Stimulated activated CD4-positive, alpha-beta T cell treated with anti-CD3 and anti-CD28 coated beads, Interleukin-2, amount 100 ng/mL, for 48 hours (primary cell): ENCODE measurements at places on chromosomes 5 and 9.

DNA sequence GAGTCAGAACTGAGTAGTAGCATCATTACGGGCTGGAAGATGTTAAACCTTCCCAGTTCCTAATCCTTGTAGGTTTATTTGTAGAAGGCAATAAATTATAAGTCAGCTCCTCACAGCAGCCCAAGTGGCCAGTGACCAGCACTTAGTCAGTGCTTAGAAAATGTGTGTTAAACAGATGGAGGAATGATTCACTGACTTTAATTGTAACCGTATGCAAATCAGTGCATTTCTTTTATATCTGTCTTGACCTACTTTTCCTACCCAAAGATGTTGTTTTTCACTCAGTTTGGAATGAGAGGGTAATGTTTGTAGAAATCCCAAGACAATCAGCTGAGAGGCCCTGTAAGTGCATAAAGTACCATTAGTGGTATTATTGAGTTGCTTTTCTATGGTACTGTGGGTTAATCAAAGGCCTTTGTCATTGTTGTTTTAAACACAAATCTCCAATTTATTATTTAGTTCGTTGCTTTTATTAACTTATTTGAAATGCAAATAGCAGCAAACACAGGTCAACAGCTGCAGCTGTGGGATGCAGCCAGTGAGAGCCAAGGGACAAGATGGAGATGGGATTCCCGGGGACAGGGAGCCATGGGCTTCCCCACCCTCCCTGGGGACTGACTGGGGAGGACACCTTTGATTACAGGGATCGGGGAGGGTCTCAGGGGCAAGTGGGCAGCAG, 49.8 kb downstream of the MAP1B start:
- no peak for DNase-seq

GRCh38 chr5:141898448-141899049, 20.3 kb upstream of the PCDH1 start:
- DNase-seq = no peak

- DNase-seq = no peak
Measured at GRCh38 chr9:105064248-105065097, 136.5 kb upstream of the ABCA1 start.

GRCh38 chr5:57176350-57176857, 2.5 kb downstream of the GPBP1 start:
- no peak for DNase-seq

GRCh38 chr9:101029315-101030085, 973 bp downstream of the PLPPR1 start:
- no peak for DNase-seq

GRCh38 chr5:88675168-88675707, 207.7 kb downstream of the MEF2C start:
- no peak for DNase-seq

- DNase-seq = no peak
Measured at GRCh38 chr9:131965103-131965502, 114.6 kb downstream of the MED27 start.

DNA sequence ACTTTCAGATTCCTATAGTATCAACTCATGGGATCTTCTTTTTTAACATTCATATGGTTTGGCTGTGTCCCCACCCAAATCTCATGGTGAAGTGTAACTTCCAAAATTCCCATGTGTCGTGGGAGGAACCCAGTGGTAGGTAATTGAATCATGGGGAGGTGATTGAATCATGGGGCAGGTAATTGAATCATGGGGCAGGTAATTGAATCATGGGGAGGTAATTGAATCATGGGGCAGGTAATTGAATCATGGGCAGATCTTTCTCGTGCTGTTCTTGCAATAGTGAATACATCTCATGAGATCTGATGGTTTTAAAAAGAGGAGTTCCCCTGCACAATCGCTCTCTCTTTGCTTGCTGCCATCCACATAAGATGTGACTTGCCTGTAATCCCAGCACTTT, 21.8 kb upstream of the AGGF1 start:
- DNase-seq = no peak

DNA sequence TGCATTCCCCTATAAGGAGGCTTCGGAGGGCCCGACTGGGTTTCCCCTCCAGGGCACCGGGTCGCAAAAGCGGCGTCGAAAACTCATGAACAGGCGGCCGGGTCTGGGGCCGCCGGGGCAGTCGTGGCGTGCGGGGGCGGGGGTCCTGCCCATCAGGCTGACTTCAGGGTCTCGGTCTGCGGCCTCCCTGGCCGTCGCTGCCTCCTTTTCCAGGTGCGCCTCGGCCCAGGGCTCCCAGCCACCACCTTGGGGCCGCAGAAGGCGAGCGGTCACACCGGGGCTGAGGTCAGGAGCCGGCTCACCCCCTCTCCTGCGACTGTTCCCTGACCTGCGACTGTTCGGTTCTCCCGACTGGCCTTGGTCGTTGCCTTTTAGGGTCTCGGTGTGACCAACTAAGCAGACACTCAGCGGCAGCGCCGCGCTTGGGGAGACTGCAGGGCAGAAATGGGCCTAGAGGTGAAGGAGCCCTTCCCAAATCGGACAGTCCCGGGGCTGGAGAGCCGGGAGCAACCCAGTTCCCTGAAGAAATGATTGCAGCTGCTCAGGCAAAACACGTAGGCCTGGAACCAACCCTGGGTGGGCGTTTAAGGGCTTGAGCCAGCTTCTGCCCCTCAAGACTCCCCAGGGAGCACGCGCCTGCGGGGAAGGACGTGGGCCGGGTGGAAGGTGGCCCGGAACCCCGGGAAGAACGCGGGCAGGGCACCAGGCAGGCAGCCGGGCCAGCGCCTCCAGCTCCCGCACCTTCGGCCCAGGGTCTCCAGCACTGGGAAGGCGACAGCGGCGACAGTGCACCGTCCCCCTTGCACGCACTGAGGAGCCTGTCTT, 11.2 kb downstream of the IRX2 start:
- no peak for DNase-seq

- no peak for DNase-seq
Measured at GRCh38 chr5:176794509-176794908, 15.8 kb upstream of the UNC5A start.

GRCh38 chr5:104456122-104456521, 893.5 kb upstream of the NUDT12 start:
- DNase-seq = no peak

GRCh38 chr9:95425910-95426551, 90.7 kb downstream of the PTCH1 start:
- DNase-seq = no peak

DNA sequence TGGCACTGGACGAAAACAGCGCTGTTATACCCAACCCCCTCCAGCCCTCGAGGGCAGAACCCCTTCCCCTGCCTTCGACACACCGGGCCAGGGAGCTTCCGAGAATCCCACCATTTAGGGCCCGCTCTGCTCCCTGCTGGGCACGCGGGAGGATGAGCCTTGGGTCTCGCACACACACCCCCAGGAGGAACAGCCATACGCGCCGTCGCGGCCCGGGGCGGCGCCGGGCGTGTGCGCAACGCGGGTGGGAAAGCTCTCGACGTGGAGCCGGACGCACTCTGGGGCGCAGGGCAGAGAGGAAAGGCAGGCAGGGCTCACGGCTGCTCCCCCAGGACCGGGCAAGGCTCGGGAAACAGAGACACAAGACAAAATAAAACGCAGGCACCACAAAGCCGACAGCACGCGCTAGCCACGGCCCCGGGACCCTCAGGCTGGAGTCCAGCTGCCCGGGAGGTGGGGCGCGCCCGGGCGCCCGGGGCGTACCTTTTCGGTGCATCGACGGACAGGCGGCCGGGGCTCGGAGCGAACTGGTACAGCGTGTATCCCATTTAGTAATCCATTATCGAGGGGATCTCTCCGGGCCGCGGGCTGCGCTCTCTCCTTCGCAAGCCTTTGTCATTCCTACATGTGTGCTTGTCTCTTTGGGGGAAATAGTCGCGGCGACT, 789 bp downstream of the SEMA6A start:
- no peak for DNase-seq

DNA sequence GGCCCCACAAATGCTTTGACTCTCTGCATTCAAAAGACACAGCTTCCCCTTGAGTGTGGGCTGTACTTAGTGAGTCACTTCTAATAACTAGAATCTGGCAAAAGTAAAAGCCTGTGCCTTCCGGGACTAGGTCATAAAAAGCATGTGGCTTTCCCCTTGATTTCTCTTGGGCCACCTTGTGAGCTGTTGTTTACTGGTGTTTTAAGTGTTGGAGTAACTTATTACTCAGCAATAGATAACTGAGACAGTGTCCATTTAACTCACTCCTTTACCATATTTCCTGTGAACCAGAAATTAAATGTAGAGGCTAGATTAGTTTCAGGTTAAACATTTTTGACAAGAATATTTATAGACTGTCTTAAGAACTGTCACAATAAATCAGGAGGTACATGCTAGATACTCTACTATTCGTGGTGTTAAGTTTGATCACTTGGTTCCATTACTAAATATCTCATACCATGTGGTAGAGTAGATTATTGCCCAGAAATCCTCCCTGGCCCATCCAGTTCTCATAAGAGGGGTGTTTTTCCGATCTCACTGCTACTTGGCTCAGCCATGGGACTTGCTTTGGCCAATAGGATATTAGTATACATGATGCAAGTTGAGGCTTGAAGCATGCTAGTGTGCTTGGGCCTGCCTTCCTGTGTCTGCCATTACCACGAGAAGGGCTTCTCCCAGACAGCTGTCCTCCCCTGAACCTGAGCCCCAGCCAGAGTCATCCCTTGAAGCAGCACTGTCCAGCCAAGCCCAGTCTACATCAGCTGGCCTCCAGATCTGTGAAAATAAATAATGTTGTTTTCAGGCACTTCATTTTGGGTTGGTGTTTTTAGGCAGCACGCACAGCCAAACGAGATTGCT, 10.4 kb upstream of the CMBL start:
- no peak for DNase-seq

DNA sequence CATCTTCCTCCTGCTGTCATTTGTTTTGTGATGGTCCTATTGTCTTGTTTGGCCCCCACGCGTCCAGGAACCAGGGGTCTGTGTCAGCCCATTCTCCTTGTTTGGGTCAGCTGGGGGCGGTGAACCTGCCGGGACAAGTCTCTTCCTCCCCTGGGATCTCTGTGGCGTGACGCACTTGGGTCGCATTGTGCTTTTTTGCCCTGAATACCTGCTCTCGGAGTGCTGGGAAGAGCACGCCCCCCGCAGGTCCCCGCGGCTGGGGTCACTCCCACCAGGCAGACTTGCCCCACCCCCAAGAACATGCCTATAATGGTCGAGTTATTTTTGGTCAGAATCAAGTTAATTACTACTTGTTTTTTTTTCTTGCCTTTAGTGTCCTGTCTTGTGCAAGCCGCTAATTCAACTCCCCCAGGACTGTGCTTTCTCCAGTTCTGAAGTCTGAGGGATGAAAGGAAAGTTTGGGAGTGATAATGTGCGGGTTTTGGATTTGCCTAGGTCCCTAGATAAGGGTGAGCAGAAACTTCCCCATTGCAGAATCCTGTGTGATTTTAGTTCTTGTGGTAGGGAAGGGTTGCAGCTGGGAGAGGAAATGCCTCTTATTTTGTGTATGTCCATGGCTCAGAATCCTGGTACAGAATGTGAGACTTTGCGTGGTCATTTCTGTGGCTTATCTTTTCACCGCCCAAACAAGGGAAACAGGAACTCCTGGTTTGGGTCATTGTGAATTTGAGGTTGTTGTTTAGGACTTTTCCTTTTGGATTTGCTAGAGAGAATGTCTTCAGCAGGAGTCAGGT, 789 bp downstream of the ACER2 start:
- no peak for DNase-seq

DNA sequence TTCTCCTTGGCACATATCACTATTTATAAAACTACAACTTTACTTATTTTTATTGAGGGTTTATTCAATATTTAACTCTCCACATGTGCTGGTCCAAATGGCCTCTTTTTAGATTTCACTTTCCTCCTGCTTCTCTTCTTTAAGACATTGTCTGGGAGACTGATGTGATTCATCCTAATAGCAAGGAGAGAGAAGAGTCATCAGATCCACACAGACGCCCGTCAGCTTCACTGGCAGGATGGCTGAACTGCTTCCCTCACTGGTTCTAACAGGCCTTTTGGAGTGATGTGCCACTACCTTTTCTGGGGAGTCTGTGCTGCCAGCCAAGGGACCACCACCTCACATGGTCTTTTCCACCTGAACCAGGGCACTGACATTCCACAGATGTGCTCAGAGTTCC, 16.5 kb upstream of the ROR2 start:
- no peak for DNase-seq

DNA sequence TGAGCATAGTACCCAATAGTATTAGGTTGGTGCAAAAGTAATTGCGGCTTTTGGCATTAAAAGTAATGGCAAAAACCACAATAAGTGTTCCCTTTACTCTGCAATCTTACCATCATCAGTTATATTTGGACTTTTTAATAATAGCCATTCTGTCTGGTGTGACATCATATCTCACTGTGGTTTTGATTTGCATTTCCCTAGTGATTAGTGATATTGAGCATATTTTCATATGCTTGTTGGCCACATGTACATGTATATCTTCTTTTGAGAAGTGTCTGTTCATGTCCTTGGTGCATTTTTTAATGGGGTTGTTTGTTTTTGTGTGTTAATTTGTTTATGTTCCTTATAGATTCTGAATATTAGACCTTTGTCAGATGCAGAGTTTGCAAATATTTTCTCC, 289.9 kb downstream of the FAM170A start:
- no peak for DNase-seq

- no peak for DNase-seq
Measured at GRCh38 chr5:173165177-173166016, 21.1 kb downstream of the BNIP1 start.

- DNase-seq = peak; percentile 11
Measured at GRCh38 chr5:147822686-147823491, 8.6 kb downstream of the SPINK1 start.

GRCh38 chr9:82722561-82722960, 340.4 kb downstream of the RASEF start:
- no peak for DNase-seq

GRCh38 chr9:91197232-91198181, 164.2 kb downstream of the AUH start:
- no peak for DNase-seq

DNA sequence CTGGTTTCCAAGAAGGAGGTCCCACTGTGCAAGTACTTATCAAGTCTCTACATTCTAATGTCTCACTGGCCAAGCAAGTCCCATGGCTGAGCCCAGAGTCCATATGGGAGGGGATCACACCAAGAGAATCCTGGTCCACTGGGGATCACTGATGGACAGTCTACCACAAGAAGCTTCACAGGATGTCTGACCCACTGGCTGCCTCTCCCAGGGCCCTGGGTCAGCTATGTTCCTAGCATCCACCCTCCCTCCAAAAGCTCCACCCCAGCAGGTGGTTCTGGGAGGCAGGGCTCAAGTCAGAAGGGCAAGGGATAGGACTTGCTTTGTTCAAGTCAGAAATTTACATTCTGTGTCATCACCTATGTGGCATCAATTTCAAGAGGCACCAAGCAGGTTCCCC, 508.5 kb downstream of the BNC2 start:
- DNase-seq = no peak
